ENCODE measurements at places on chromosomes 4 and X. TPM values are rescaled to one million over a fixed set of nuclear protein-coding genes. Genes with fewer than 3 reads are reported as not detected.

GRCh38 chr4:76035799-76036380 lies at the start of gene CXCL11:
CXCL11 (minus strand) TSS chr4:76036070; CDS start chr4:76035987, 83 bp downstream.
- no peak for DNase-seq

DNA sequence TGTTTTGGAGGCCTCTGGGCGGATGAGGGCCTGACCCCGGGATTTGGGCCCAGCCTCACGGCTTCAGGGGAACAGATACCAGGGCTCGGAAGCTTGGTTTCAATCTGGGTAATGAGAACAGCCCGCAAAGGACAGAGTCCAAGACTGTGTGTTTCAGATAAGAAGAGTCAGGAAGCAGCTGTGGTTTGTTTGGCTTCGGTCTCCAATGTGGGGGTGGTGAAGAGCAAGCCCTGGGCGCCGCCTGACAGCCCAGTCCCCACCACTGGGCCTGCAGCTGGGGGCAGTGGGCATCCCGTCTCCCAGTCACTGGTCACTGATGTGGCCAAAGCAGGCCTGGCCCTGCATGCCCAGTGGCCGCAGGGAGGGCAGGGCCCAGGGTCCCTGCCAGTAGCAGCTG lies 9.1 kb downstream of the WFS1 start:
- DNase-seq = no peak

Gene S100P
- 20.9 TPM for polyA plus RNA-seq

Gene PFKFB1
- polyA plus RNA-seq = 0.04 TPM

- DNase-seq = no peak
Measured at GRCh38 chrX:3378156-3378555, 31.7 kb upstream of the MXRA5 start.

DNA sequence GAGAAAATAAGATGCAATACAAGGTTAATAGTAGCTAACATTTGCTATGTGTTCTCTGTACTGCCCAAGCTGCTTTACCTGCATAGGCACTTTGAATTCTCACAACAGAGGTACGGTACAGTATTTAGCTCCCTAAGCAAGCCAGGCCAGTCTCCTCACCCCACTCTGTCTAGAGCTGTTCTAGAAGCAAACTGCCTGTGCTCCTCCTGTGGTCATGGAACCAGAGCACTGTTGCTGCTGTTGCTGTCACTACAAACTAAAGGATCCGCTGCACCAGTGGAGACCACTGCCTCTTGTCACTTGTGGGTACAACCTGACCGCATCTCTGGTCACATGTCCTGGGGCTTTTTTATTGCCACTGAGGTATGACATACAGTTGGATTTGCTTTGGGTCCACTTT lies 19.6 kb downstream of the ZNF330 start:
- DNase-seq = no peak

- no peak for DNase-seq
Measured at GRCh38 chr4:187208651-187209050, 485.0 kb upstream of the FAT1 start.

DNA sequence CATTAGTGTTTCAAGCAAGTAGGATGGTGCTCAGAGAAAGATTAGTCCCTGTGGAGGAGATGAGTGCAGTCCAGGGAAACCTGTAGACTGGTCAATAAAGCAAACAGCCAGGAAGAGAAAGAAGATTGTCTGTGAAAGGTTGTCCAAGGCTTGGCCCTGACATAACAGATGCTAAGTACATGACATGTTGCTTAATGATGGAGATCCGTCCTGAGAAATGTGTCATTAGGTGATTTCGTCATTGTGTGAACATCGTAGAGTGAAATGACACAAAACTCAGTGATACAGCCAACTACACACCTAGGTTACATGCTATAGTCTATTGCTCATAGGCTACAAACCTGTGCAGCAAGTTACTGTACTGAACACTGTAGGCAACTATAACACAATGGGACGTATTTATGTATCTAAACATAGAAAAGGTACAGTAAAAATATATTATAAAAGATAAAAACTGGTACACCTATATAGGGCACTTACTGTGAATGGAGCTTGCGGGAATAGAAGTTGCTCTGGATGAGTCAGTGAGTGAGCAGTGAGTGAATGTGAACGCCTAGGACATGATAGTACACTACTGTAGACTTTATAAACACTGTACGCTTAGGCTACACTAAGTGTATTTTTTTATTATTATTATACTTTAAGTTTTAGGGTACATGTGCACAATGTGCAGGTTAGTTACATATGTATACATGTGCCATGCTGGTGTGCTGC lies 9.0 kb upstream of the PRSS48 start:
- no peak for DNase-seq

All from A549 (cell line).